ENCODE measurements at places on chromosomes 1 and 21. TPM values are rescaled to one million over a fixed set of nuclear protein-coding genes. Genes with fewer than 3 reads are reported as not detected.

DNA sequence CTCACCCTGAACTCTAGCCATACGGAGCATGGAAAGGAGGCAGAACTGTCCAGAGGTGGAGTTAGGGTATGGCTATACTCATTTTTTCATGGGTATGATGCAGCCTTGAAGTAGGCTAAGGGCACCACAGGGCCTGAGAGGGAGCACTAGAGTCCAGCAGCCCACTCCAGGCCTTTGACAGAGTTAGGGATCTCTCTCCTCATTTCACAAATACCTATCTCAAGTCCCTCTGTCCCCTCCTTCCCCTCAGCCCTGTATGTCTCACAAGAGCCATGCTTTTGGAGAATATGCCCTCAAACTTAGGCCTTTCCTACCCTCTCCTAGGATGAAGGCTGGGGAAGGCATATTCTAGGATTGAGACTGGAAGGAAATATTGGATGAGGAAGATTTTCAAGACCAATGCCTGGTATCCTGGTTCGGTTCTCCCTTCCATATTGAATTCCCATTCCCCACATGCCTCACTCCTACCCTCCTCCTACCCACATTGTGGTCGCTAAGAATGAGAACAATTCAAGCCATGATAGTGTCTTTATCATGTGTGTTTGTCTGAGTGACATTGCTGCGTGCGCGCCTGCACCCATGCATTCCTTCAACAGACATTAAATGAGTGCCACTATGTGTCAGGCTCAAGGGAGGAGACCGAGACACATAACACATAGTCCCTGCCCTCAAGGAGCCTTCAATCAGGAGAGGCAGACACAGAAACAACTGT is 2.6 kb upstream of the NECTIN4 start:
- no peak for DNase-seq

- no peak for DNase-seq
Observed at GRCh38 chr1:170887726-170888125, 47.6 kb upstream of the MROH9 start.

DNA sequence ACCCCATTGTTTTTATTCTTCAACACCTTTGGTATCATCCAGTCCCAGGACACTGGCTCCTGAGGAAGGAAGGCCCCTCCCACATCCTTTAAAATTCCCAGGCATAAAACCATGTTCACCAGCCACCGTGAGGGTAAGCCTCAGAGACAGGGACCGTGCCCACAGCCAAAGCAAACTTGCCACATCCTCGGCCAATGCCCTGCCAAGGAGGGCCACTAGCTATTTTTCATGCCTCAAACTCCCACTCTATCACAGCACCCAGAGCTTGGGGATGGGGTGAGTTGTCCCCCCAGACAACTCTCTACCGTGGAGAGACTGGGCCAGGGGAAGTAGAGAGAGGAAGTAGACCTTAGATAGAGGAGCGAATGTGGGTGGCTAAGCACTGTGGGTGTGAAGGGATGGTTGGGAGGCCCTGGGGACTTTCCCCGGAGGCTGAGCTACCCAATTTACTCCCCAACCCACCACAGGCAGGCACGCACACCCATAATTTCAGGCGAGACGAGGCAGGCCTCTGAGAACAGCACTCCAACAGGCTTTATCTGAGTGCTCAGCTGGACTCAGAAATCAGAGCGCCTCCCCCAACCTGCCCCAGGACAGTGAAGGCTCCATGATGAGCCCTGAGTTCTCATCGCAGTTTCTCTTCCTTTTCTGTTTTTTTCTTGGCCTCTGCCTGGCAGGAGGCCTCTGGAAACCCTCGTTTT is 15.9 kb upstream of the BTG2 start:
- no peak for DNase-seq

The LCE1E gene
- not detected for polyA plus RNA-seq

The DDAH1 gene
- polyA plus RNA-seq: 102 TPM

The LINGO4 gene
- polyA plus RNA-seq: not detected
